ENCODE measurements at places on chromosomes 2 and 18. TPM values are rescaled to one million over a fixed set of nuclear protein-coding genes. Genes with fewer than 3 reads are reported as not detected.

DNA sequence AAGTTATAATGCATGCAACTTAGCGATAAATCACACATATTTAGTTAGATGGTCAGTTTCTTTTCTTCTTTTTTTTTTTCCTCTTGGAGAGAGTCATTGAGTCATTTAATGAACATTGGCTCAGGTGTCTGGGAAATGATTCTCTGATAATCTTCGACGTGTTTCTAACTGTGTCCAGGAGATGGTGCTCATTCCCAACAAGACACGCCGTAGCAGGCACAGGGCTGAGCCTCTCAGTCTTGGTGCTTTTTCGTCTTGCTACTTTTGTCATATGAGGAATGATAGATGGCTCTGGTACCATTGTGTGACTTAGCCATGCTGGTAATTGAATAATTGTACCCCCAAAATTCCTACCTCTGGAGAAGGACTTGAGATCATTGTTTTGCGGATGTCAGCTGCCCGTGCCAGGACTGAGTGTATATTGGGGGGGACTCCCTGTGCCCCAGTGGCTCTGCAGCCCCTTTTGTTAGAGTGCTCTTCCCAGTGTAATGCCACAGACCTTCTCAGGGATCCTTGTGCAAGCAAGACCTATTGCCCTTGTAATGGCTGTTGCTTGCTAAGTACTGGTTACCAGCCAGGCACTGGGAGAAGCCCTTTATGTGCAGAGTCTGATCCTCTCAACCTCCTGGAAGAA lies 107.6 kb upstream of the CYRIA start:
- DNase-seq, result no peak
- H3K27me3 ChIP-seq, result no peaks in the 10 kb centered on the region
- no peak overlapping the region for H3K4me3 ChIP-seq
- no peaks in the 10 kb centered on the region for H3K4me1 ChIP-seq
- no peak overlapping the region for H3K27ac ChIP-seq

- H3K4me3 ChIP-seq, result peak overlapping the region; percentile 58
- H3K27ac ChIP-seq, result peak overlapping the region; percentile 28
- H3K36me3 ChIP-seq, result no peaks in the 10 kb centered on the region
- DNase-seq, result peak; percentile 99
- no peaks in the 10 kb centered on the region for H3K4me1 ChIP-seq
Observed at GRCh38 chr2:676647-677055, 555 bp downstream of the TMEM18 start.

- no peak overlapping the region for H3K4me3 ChIP-seq
- H3K36me3 ChIP-seq, result no peaks in the 10 kb centered on the region
- no peaks in the 10 kb centered on the region for H3K4me1 ChIP-seq
- DNase-seq, result no peak
Observed at GRCh38 chr2:20744366-20745335, 77.7 kb downstream of the GDF7 start.

- H3K36me3 ChIP-seq, result no peaks in the 10 kb centered on the region
- H3K27me3 ChIP-seq, result no peaks in the 10 kb centered on the region
- no peak for DNase-seq
- no peak overlapping the region for H3K4me3 ChIP-seq
- no peaks in the 10 kb centered on the region for H3K4me1 ChIP-seq
Observed at GRCh38 chr2:62119311-62119974, 76.5 kb upstream of the B3GNT2 start.

- peak; percentile 9 for DNase-seq
- no peaks in the 10 kb centered on the region for H3K27me3 ChIP-seq
- no peak overlapping the region for H3K27ac ChIP-seq
- H3K36me3 ChIP-seq, result no peaks in the 10 kb centered on the region
- no peak overlapping the region for H3K4me3 ChIP-seq
- H3K4me1 ChIP-seq, result no peaks in the 10 kb centered on the region
Observed at GRCh38 chr18:79857082-79857671, 59.4 kb downstream of the KCNG2 start.

GRCh38 chr2:180202467-180202951 lies 195.4 kb upstream of the CWC22 start:
- no peaks in the 10 kb centered on the region for H3K36me3 ChIP-seq
- no peak overlapping the region for H3K27ac ChIP-seq
- H3K27me3 ChIP-seq, result no peaks in the 10 kb centered on the region
- H3K4me1 ChIP-seq, result no peaks in the 10 kb centered on the region

DNA sequence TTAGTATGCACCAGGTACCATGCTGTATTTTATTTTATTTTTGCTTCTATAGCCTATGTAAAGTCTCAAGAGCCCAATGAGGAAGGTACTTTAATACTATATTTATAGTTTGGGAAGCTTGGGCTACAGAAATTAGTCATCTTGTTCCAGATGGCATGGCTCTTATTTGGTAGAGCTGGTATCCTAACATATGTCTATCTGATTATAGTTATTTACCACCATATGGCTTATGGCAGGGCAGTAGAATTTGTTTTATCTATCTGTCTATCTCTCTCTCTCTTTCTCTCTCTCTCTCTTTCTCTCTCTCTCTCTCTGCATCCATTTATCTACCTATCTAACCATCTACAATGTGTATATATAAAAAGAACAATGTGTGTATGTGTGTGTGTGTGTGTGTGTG lies 1293.7 kb upstream of the SLC39A10 start:
- DNase-seq, result no peak
- no peaks in the 10 kb centered on the region for H3K36me3 ChIP-seq
- no peaks in the 10 kb centered on the region for H3K27me3 ChIP-seq
- no peak overlapping the region for H3K4me3 ChIP-seq
- H3K4me1 ChIP-seq, result no peaks in the 10 kb centered on the region

GRCh38 chr2:222492683-222493082 lies 68.3 kb downstream of the SGPP2 start:
- H3K27me3 ChIP-seq, result no peaks in the 10 kb centered on the region
- no peaks in the 10 kb centered on the region for H3K36me3 ChIP-seq
- H3K4me1 ChIP-seq, result no peaks in the 10 kb centered on the region
- no peak overlapping the region for H3K27ac ChIP-seq
- DNase-seq, result peak; percentile 73
- no peak overlapping the region for H3K4me3 ChIP-seq

DNA sequence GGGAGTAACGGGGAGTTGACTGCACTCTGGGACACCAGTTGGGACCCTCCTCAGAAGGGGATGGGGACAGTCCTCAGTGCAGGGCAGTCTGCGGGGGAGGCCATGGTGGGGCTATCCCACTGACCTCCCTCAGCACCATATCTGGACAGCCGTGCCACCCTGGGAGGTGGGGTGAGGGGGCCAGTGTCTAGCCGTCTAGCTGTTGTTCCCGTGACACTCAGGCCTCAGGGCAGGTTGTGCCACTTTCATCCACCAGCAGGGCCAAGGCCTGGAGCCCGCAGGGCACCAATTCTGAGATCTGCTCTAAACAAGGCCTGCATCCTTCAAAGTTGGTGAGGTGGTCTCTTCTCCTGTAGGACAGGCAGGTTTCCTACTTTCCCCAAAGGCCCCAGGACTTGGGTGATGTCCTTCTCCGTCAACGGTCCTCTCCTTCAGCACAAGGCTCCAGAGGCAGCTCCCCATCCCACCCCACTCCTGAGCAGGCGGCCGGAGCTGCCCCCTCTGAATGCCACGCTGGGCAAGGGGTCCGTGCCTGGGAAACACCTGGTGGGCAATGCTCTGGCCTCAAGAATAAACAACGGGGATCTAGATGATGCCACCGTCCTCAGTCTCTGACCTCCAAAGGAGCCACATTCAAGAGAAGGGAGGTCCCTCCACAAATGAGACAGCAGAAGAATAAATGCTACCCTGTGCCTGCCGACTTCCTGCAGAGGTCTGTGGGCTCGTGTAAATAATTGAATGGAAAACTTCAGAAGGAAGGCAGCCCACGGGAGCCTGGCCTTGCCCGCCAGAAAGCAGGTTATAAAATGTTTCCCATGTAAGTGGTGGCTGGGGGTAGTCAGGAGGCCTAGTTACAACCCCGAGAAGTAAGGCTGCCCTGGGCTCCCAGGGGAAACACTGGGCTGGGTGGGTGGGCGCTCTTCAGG lies 42.8 kb upstream of the PTMA start:
- H3K27ac ChIP-seq, result peak overlapping the region; percentile 99
- no peak for DNase-seq
- H3K36me3 ChIP-seq, result no peaks in the 10 kb centered on the region

GRCh38 chr2:207157162-207157481 lies 8.6 kb downstream of the KLF7 start:
- no peak overlapping the region for H3K27ac ChIP-seq
- H3K4me1 ChIP-seq, result no peaks in the 10 kb centered on the region
- no peak for DNase-seq
- no peaks in the 10 kb centered on the region for H3K27me3 ChIP-seq

- H3K4me3 ChIP-seq, result no peak overlapping the region
- H3K27me3 ChIP-seq, result no peaks in the 10 kb centered on the region
Observed at GRCh38 chr18:24208270-24209035, 69.6 kb downstream of the CABYR start.

DNA sequence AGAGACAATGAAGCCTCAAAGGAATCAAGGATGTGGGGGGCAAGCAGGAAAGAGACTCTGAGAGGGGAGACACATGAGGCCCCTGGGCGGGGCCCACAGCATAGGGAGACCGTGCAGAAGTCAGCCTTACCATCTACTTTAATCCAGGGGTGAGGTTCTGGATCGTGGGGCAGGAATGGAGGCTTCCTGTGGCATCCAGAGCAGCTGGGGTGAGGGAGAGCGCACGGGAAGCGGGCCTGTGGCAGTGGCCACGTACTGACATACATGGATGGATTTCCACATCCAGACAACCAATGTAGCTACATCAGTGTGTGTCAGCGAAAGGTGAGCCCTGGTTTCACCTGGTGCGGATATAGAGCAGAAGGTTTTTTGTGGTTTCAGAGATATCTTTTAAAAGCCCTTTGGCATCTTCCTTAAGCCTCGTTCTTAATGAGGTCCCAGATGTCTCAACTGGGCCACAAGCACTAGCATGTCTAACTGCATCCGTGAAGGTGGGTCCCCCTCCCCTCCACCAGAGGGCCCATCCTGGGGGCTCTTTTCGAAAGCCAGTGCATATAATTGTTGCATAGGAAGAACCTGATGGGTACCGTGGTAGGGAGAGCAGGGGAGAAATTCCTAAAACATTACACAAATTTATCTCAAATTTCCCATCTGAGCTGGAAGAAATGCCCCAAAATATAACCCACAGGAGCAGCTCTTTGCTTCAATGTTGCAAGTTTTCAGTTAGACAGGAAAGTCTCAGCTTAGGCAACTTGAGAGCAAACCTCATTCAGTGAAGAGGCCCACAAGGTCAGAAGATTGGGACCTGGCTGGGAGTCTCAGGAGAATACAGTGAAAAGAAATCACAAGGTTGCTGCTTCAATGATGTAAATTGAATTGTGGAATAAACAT lies 90.9 kb downstream of the SP3 start:
- no peaks in the 10 kb centered on the region for H3K27me3 ChIP-seq
- H3K4me3 ChIP-seq, result no peak overlapping the region
- H3K36me3 ChIP-seq, result no peaks in the 10 kb centered on the region
- no peak for DNase-seq

- H3K36me3 ChIP-seq, result no peaks in the 10 kb centered on the region
- H3K4me3 ChIP-seq, result no peak overlapping the region
- H3K27me3 ChIP-seq, result no peaks in the 10 kb centered on the region
- H3K4me1 ChIP-seq, result no peaks in the 10 kb centered on the region
- no peak overlapping the region for H3K27ac ChIP-seq
- DNase-seq, result no peak
Observed at GRCh38 chr18:8175501-8176061, 433.7 kb upstream of the RAB12 start.

DNA sequence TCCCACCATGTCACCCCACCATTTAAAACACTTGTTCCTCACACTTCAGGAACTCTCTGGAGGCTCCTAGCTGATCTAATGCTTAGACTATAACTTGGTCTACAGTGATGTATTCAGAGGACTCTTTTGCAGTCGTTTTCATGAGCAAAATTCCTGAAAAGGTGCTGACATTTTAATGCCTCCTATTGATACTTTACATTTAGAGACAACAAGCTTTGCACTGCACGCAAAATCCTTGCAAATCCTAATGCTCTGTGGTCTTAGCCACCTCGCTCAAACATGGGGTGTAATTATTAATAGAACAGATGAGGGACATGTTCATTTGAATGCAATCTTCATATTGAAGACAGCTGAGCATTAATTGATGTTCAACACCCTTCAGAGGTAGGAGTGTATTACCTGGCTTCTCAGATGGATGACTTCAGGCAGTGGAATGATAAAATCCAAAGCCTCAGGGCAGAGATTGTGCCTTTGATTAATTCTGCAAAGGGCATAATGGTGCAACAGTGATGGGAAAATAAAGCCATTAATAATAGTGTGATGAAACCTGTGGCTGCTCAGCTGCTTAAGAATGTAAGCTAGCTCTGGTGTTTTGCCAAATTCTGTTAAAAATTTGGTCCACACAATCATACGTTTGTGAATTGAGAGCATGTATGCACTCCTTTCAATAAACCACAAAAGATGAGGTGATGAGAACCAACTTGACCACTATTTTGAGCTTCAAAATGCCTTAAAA lies 5.4 kb downstream of the CTAGE1 start:
- H3K4me1 ChIP-seq, result no peaks in the 10 kb centered on the region
- H3K27ac ChIP-seq, result no peak overlapping the region
- H3K27me3 ChIP-seq, result no peaks in the 10 kb centered on the region
- no peak overlapping the region for H3K4me3 ChIP-seq
- DNase-seq, result no peak

- no peak overlapping the region for H3K27ac ChIP-seq
- no peaks in the 10 kb centered on the region for H3K36me3 ChIP-seq
- H3K4me3 ChIP-seq, result no peak overlapping the region
- H3K4me1 ChIP-seq, result no peaks in the 10 kb centered on the region
- DNase-seq, result no peak
- H3K27me3 ChIP-seq, result no peaks in the 10 kb centered on the region
Observed at GRCh38 chr2:199322151-199322550, 135.6 kb downstream of the SATB2 start.

DNA sequence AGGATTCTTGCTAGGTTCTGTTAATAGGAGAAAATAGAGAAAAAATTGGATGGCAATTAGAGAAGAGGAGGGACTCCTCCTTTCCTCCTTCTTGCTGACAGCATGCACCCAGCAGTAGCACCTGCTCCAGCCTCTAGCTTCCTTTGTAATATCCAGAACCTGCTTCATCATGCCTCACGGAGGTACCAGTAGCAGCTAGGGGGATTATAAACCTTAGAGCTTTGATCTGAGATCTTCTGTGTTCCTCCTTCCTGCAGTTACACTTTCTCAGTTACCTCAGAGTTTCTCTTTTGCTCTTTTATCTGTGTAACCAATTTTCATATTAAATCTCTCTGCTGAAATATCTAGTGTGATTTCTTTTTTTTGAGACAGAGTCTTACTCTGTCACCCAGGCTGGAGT lies 16.6 kb downstream of the DPP4 start:
- no peak for DNase-seq
- no peak overlapping the region for H3K27ac ChIP-seq
- H3K27me3 ChIP-seq, result no peaks in the 10 kb centered on the region
- no peaks in the 10 kb centered on the region for H3K36me3 ChIP-seq
- no peaks in the 10 kb centered on the region for H3K4me1 ChIP-seq
- no peak overlapping the region for H3K4me3 ChIP-seq

Gene E2F6
- total RNA-seq, result 6.6 TPM

Gene MLPH
- 87.9 TPM for total RNA-seq

Gene RNF103
- total RNA-seq, result 58.7 TPM

Gene CTLA4
- 0.84 TPM for total RNA-seq

Gene GREB1
- total RNA-seq, result 1.1 TPM

Gene MC4R
- total RNA-seq, result not detected

Gene RBMS1
- total RNA-seq, result 21.1 TPM

Gene EPG5
- total RNA-seq, result 17.3 TPM

Gene CTAGE1
- total RNA-seq, result not detected

Gene POTEC
- total RNA-seq, result not detected
